ENCODE measurements at places on chromosomes 16 and 17.

GRCh38 chr17:81397314-81398175 is 2.3 kb downstream of the BAHCC1 start:
- DNase-seq = peak; percentile 19

DNA sequence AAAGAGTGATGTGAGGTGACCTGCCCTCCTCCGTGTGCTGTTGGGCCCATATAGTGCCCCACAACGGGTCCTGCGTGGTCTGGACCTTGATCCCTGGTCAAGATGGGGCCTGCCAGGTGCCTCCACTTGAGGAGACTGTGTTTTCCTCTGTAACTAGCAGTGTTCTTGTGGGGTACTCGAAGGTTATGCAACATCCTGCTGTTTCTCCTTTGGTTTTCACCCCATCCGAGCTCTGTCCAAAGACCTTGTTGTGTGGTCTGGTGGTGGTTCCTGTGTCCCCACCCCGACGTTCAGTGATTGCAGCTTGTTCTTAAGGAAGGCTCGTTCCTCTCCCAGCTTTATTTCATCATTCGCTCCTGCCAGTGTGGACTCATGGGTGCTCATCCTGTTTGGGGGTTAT is 38.7 kb upstream of the ZNF750 start:
- DNase-seq = no peak

- no peak for DNase-seq
Observed at GRCh38 chr17:14334276-14334840, 33.5 kb downstream of the HS3ST3B1 start.

DNA sequence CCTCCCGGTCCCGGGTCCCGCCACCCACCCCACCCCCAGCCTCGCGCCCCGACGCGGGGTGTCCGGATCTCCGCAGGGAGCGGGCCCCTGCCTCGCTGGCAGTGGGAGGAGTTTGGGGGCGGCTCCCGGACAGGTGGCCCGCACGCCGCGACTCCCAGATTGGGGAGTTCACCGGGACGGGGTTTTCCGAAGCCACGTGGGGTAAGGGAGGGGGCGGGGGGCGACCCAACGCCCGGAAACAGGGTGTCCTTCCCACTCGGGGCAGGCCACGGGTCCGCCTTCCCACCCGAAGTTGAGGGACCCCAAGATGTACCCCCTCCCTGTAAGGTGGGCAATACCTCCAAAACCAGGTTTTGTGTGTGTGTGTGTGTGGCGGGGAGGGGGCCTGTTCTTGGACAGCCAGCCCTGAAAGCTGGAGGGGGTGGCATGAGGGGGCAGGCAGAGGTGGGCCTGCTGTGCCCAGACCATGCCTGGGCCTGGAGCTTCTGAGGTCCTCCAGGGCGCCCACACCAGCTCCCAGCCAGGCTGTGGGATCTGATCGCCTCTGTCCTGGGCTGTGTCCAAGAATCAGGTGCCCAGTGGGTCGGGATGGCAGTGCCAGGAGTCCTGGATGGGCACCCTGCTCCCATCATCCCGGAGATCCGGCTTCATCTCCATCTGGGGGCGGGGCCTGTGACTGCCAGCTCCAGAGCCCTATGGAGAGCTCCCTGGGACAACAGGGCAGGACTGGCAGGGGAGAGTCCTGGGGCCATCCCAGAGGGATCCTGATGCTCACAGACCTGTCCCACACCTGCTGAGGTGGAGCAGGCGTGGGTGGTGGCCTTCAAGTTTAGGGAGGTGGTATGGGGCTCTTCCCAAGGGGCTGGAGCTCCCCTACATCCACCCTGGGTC is 767 bp downstream of the SYNGR2 start:
- peak; percentile 62 for DNase-seq

DNA sequence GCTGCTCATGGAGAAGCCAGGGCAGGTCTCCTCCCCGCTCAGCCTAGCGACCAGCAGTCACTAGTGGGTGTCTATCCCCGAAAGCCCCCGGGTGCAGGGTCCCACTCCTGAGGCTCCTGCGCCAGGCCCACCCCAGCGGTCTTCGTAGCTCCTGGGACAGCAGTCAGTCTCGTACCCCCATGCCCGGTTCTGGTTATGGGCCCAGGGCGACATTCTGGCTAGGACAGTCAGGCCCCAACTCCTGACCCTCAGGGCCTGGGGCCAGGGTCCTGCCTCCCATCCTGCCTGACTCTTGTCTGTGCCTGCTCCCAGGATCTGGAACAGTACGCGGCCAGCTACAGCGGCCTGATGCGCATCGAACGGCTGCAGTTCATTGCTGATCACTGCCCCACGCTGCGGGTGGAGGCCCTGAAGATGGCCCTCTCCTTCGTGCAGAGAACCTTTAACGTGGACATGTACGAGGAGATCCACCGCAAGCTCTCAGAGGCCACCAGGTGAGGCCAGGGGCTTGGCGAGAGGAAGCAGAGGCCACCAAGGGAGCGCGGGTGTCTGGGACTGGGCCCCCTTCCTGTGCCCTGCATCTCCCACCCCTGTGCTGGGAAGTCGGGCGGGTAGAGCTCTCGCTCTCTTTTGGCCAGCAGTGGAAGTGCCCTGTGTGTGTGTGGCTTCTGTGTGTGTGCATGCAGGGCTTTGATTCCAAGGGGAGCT is 2.0 kb downstream of the GPS1 start:
- no peak for DNase-seq

DNA sequence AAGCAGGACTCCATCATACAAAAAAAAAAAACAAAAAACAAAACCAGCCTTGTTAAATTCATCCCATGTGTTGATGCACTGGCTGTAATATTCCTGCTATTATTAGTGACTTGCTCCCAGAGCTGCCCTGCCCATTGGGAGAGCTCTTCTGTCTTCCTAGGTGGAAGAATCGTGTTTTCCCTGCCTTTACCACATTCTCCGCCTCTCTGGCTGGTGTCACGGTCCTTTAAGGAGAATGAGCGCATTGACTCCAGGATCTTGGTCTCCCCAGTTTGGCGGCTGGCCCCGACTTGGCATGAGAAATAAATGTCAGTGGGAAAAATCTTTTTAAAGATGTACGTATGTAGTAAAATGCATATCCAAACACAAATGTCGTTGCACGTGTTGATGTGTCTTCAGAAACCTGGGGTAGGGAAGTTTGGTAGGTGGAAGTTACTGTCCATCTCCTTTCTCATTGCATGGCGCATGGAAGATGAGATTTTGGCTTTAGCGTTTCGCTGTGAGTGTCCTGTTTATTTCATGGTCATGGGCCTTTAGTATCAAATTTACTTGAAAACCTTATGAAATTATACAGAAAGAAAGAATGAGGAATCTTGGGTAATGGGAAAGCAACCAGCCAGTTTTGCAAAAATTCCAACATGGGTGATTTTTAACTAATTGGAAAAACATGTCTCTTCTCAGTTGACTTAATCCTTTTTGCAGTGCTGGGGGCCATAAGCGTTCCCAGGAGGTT is 15.5 kb downstream of the RMI2 start:
- DNase-seq = no peak

DNA sequence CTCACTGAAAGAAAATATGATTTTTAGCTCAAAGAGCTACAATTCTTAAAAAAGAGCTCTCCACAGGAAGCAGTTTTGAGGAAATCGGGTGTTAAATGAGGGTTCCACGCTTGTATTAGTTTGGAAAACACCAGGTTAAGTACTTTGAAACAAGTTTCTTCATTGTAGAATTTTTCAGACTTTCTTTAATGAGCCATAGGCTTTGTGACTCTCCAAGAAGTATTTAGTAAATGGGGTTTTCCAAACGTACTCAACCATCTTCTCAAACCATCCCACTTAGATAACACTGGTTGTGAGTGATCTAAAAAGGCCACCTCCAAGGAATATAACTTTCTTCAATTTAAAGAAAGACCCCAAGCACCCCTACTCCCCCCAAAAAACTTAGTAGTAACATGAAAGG is 2.7 kb downstream of the ULK2 start:
- no peak for DNase-seq

DNA sequence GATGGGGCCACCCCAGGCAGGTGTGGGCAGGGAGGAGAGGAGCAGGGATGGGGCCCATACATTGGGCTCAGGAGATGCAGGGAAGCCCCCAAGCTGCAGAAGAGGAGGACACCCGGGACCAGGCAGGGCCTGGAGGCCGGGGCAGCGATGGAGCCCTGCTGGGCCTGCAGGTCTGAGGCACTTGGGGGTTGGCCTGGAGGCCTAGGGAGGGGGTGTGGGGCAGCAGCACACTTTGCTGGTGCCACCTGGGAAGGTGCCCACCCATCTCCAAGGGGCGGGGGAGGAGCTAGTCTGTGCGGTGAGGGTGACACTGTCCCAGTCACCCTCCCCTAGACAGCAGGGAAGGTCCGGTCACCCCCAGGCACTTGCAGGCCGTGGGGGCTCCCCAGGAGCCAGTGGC is 6.4 kb upstream of the CCDC57 start:
- no peak for DNase-seq

DNA sequence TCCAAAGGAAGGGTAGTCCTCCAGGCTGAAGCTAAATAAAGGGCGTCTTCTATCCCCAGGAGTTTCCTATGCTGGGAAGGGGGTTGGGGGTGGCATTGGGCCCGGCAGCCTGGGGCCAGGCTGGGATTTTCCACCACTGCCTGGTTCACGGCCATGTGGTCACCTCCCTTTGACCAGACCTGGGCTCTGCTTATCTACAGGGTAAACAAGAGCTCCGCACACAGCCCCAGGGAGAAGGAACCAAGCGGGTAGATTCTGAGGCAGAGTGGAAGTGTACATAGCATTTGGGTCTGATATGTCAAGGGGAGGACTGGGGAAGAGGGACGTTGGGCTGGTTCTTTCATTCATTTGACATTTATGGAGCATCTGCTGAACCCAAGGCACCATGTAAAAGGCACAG is 27.2 kb upstream of the TMEM220 start:
- DNase-seq = no peak

DNA sequence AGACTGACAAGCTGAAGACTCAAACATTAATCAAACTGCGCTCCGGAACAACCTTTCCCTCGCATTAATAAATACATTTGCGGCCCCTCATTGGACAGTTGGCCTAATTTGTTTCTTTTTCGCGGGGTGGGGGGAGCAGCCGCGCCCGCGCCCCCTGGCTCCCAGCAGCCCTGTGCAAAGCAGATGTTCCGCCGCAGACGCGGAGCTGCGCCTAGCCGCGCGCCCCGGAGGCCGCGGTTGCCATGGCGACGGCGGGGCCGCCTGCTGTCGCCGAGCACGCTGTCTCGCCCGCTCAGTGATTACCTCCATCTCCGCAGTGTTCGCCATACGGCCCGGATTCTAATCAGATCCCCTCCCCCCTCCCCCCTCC is 25.5 kb downstream of the COPZ2 start:
- DNase-seq = peak; percentile 77

GRCh38 chr17:73003487-73003886 is 89.0 kb downstream of the SLC39A11 start:
- no peak for DNase-seq

DNA sequence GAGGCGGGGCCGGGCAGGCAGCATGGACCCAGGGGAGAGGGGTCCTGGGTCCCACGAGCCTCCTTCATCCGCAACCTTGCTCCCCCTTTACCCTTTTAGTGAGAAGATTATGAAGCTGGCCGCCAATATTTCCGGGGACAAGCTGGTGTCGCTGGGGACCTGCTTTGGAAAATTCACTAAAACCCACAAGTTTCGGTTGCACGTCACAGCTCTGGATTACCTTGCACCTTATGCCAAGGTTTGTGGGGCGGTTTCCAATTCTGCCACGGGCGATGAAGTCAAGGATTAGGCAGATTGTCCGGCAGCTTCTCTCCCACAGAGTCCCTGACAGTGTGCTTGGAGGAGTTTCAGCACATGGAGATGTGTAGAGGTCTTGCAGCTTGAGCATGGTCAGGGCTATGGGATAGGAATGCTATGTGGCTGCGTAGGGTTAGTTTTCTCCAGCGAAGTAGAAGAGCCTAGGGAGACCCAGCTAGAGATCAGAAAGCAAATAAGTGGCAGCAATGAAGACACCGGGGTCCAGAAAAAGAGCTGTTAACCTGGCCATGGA is 598 bp downstream of the NIP7 start:
- peak; percentile 29 for DNase-seq

GRCh38 chr16:24348545-24349290 is 92.6 kb downstream of the CACNG3 start:
- DNase-seq = peak; percentile 17

DNA sequence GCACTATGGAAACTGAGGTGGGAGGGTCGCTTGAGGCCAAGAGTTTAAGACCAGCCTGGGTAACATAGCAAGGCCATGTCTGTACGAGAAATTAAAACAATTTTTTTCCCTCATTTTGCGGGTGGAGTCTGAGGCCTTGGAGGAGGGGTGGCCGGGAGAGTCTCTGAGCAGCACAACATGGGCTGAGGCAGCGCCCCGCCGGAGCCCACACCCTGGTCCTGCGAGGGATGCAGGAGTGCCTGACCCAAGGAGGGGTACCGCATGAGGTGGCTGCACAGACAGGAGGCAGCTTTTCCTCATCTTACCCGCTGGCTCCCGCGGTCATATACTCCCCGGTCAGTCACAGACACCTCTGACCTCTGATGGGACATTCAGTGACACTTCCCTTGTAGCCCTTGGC is 67.7 kb downstream of the MSI2 start:
- DNase-seq = no peak

DNA sequence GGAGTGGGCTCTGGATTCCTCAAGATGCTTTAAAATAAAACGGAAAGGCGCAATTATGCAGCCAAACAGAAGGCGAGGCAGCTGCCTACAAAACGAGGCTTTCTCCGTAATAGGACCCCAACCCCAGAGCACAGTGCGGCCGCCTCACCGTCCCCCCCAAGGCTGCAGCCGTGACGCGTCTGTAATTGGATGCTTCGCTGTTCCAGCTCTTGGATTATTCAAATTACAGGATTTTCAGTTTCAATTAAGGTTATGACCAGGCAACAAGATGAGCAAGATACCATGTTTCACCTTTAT is 37.3 kb upstream of the ABR start:
- no peak for DNase-seq

- no peak for DNase-seq
Observed at GRCh38 chr16:24214992-24215391, 41.1 kb upstream of the CACNG3 start.
